Activated CD4-positive, alpha-beta T cell treated with anti-CD3 and anti-CD28 coated beads for 48 hours (primary cell): ENCODE measurements at places on chromosomes 3 and 15.

- DNase-seq: no peak
These were observed 47.8 kb upstream of the LRRC3B start for GRCh38 chr3:26574766-26575165.

- no peak for DNase-seq
These were observed 16.8 kb upstream of the NMNAT3 start for GRCh38 chr3:139694542-139694941.

- DNase-seq: peak; percentile 24
These were observed 1.4 kb upstream of the SEC13 start for GRCh38 chr3:10322352-10322710.

GRCh38 chr3:70064194-70064779, 64.8 kb downstream of the SAMMSON start:
- DNase-seq: peak; percentile 10

DNA sequence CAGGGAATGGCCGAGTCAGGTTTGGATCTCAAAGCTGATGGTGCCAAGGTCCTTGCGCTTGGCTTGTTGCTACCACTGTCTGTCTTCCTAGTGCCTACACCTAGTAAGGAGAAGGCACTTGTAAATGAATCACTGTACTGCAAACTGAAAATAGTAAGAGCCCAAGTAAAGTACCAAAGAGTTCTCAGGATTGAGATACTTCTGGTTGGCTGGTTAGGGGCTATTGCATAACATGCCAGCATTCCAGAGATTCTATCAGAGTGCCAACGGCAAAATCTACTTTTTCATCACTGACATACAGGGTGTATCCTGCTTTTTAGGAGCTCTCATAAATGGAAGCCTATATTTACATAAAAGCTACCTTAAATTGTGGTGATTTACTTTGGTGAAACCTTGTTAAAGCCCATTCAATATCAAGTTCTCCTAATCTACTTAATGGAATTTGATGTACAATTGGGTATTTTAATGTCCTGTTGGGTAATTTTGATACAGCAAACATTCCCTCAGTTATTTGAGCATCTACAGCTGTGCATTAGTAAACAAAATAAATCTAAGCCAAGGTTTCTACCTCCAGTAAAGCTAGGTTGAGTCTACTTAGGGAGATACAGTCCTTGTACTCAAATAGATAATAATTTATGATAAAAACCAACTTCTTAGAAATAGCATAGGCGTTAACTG, 30.7 kb upstream of the CHD2 start:
- DNase-seq: no peak

- no peak for DNase-seq
These were observed 103.1 kb upstream of the BCL6 start for GRCh38 chr3:187848401-187848800.

GRCh38 chr3:77780278-77780996, 740.5 kb downstream of the ROBO2 start:
- DNase-seq: no peak

DNA sequence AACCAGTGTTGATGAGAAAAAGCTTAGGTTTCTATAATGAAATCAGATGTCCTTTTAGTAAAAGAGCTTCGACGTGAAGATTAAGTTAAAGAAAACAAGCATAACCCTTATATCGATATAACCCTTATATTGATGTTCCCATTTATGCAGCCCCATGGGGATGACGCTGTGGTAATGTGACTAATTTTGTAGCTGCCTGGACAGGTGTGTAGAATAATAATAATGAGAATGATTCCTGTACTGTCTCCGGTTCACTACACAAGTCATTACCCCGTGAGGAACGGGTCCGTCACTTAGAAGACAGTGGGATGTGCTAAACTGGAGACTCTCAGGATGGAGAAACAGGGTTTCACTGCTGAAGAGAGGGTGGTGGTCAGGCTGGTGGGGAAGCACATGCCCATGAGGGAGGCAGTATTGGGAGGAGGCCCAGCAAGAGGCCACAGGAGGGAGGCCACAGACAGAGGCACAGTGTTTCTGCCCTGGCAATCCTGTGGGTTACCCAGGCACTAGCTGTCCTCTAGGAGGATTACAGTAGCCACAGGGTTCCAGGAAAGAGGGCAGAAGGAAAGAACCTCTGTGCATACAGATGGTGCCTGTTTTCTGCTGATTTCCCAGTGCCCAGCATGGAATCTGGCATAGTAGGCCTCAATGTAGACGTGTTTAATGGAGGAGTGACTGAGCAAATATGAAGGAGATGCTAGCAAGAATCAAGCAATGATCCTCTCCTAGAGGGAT, 191.1 kb upstream of the TSC22D2 start:
- DNase-seq: no peak

- no peak for DNase-seq
These were observed 39.9 kb downstream of the NKIRAS1 start for GRCh38 chr3:23876923-23877322.

- DNase-seq: peak; percentile 78
These were observed 17.2 kb upstream of the ADIPOQ start for GRCh38 chr3:186825294-186825821.

GRCh38 chr15:48582452-48583247, 62.9 kb downstream of the FBN1 start:
- no peak for DNase-seq

DNA sequence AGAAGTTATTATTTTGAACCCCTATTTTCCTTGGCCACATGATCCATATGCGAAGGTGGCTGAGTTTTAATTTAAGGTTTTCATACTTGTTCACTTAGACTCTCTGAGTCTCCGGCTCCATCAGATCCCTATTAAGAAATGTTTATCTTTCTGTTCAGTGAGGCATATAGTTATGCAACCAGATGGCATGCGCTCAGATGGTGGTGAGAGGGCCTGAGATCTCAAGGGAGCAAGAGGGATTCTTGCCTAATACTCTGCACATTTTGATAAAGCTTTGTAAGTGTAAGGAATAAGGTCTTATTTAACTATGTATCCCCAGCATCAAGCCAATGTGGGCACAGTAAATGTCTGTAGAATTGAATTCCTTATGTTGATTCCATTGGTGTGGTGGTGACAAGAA, 78.9 kb upstream of the DPH6 start:
- DNase-seq: no peak

DNA sequence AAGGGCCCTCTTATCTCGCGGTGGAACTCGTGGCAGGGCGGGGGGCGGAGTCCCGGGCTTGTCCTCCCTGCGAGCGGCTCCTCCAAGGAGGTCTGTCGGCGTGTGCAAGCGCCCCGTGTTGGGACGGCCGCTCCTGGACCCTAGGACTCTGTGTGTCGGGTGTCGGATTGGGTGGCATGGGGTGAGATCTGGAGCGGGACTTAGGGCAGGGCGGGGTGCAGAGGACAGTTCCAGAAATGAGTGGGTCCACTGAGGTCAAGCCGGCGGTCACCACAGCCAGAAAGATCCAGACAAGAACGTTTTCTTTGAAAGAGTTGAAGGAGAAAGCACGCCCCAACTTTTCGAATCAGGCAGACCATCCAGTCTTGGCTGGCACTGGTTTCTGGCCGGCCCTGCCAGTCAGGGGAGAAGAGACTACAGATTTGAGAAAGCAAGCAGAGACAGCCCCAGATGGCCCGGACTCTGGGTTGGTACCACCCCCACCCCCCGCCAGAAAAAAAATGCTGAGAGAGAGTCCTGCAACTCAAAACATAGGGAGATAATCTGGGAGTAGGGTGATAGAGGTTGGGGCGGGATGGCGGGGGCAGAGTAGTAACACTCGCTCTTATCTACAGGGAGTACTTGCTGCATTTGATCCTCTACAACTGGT, 784 bp upstream of the CISH start:
- DNase-seq: no peak
